ENCODE measurements at places on chromosomes 4 and X. TPM values are rescaled to one million over a fixed set of nuclear protein-coding genes. Genes with fewer than 3 reads are reported as not detected.

Gene FRMD7
- polyA plus RNA-seq, result 1.7 TPM

Gene PCSK1N
- polyA plus RNA-seq, result 6.8 TPM

Gene DRP2
- 1.9 TPM for polyA plus RNA-seq

Gene TRPC3
- polyA plus RNA-seq, result 1.00 TPM

Gene FAM47C
- polyA plus RNA-seq, result not detected

DNA sequence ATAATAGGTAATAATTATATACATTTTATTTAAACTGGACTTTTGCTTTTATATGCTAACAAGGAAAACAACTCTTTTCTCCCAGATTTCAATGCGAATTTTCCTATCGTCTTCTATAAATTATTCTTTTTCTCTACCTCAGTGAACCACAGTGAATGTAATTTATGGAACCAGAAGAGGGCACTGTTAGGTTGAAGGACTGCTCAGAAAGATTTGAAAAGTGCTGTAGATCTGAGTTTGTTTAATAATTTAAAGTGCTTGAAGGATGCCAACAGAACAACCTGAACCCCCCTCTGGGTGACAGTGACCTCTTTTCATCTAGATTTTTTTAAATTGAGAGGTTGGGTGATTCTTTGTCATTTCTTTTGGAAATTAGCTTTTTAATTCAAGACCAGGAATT, 54.9 kb downstream of the PHOX2B start:
- no peak for DNase-seq

GRCh38 chr4:188603646-188604045, 464.4 kb downstream of the TRIML1 start:
- DNase-seq, result no peak

DNA sequence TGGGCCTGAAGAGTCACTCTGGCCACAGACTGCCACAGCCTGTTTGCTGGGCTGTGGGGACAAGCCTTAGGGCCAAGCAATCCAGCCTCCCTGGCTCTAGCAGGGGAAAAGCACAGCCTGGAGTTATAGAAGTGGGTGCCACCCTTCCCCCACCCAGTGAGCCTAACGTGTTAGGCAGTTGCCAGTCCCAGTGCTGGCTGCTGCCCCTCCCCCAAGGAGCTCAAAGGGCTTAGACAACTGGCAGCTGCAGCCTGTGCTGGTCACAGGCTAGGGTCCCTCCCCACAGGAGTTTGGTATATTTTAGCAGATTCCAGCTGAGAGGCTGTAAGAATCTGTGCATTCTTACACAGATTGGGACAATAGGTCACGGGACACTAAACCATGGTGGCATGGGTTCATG, 370.3 kb upstream of the FGF16 start:
- no peak for DNase-seq

DNA sequence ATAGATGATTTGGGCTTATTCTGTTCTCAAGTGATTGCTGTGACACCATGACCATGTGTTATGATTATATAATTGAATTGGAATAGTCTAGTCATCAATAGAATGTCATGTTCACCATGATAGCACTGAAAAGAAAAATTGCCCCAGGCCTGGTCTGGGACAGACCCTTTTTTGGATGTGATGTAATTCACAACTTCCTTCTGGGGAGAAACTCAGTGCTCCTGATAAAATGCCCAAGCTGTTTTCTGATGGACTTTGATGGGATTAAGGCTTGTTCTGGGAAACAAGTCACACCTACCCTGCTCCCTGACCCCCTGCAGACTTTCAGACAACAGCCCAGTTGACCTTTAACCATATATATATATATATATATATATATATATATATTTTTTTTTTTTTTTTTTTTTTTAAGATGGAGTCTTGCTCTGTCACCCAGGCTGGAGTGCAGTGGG, 65.3 kb downstream of the RHOH start:
- DNase-seq, result no peak

GRCh38 chr4:7147661-7148310, 44.6 kb upstream of the SORCS2 start:
- no peak for DNase-seq

- DNase-seq, result no peak
Measured at GRCh38 chrX:75278991-75279390, 5.1 kb downstream of the UPRT start.

GRCh38 chr4:168646001-168646768, 149.3 kb downstream of the PALLD start:
- no peak for DNase-seq

Data from right renal cortex interstitium (tissue), 3 donors.